Activated B cell treated with CpG ODN at 0.5 μM for 24 hours (primary cell): ENCODE measurements at places on chromosomes 16 and 17. TPM values are rescaled to one million over a fixed set of nuclear protein-coding genes. Genes with fewer than 3 reads are reported as not detected.

DNA sequence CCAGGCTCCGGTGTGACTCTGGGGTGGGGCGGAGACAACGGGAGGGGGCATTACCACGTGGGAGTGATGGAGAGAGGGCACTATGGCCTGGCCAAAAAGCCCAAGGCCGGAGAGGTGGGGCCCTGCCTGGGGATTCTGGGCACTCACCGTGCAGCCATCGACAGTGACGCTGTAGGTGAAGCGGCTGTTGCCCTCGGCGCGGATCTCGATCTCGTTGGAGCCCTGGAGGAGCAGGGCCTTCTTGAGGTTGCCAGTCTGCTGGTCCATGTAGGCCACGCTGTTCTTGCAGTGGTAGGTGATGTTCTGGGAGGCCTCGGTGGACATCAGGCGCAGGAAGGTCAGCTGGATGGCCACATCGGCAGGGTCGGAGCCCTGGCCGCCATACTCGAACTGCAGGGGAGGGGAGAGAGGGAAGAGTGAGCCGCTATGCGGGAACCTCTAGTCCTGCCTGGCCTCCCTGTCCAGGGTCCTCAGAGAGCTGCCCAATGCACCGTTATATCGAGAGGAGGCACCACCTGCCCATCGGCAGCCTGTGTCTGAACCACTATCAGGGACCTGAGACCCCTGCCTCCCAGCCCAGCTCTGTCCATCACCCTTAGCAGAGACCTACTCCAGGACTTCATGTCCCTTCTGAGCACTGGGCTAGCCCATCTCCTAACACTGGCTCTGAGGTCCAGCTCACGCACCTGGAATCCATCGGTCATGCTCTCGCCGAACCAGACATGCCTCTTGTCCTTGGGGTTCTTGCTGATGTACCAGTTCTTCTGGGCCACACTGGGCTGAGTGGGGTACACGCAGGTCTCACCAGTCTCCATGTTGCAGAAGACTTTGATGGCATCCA lies 15.6 kb downstream of the COL1A1 start:
- DNase-seq: no peak

DNA sequence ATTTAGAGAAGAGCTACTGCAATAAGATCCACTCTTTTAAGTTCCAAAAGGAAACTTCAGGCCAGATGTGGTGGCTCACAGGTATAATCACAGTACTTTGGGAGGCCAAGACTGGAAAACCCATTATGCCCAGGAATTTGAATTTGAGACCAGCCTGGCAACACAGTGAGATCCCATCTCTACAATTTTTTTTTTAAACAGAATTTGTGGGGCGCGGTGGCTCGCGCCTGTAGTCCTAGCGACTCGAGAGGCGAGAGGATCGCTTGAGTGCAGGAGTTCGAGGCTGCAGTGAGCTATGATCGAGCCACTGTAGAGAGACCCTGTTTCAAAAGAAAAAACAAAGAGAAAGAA lies 793 bp downstream of the COG7 start:
- DNase-seq: no peak

GRCh38 chr16:56606476-56607108 lies 1.8 kb upstream of the MT2A start:
- no peak for DNase-seq

GRCh38 chr16:11629071-11630030 lies 38.9 kb upstream of the SNN start:
- no peak for DNase-seq

- no peak for DNase-seq
These were observed 63.3 kb downstream of the TUBD1 start for GRCh38 chr17:59829217-59830006.

- no peak for DNase-seq
These were observed 54.8 kb downstream of the VAC14 start for GRCh38 chr16:70746040-70746707.

DNA sequence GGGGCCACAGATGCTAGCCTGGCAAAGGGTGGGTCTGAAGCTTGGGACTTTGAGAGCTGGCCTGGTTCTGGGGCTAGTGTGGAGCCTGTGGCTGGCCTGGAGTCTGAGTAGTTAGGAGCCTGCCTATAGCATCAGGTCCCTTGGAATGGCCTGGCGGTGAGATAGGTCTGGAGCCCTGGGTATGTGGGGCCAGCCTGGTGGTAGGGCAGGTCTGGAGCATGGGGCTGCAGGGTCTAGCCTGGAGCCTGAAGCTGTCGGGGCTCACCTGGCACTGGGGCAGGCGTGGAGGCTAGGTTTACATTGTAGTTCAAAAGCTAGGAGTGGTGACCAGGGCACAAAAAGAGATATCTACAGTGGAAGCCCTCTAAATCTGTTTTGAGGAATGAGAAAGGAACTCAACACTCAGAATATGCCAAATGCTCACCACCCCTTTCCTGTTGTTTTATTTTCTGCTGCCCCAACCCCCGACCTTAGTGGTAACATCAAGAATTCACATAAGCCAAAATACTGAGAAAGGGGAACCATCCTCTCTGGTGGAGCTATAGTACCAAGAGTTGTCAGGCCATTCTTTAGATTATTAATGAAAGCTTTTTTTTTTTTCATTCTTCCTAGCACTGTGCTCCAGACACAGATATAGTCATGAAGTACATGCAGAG lies 100.3 kb downstream of the TANC2 start:
- DNase-seq: no peak

- DNase-seq: no peak
These were observed 68.6 kb downstream of the CCT6B start for GRCh38 chr17:34892461-34893249.

- no peak for DNase-seq
These were observed 24.3 kb upstream of the PHF12 start for GRCh38 chr17:28975646-28976045.

GRCh38 chr16:22311520-22311919 lies 14.3 kb downstream of the POLR3E start:
- no peak for DNase-seq

- DNase-seq: no peak
These were observed 32.6 kb downstream of the TEKT3 start for GRCh38 chr17:15308758-15309157.

DNA sequence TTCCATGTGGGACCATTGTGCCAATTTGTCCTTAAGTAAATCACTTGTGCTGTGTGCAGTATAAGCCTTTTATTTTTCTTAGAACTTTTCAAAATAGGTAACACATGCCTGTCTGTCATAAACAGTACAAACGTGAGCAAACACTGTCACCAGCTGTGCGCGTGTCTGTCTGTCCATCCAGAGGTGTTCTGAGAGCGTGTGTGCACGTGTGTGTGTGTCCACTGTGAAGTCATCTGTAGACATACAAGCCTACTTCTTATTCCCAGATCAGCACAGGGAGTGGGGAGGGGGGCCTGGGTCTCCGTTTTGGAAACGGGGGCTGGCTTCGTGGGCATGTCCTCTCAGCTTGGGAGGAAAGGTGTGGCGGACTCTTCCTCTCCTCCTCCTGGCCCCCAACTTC lies 9.4 kb downstream of the TMEM235 start:
- DNase-seq: no peak

DNA sequence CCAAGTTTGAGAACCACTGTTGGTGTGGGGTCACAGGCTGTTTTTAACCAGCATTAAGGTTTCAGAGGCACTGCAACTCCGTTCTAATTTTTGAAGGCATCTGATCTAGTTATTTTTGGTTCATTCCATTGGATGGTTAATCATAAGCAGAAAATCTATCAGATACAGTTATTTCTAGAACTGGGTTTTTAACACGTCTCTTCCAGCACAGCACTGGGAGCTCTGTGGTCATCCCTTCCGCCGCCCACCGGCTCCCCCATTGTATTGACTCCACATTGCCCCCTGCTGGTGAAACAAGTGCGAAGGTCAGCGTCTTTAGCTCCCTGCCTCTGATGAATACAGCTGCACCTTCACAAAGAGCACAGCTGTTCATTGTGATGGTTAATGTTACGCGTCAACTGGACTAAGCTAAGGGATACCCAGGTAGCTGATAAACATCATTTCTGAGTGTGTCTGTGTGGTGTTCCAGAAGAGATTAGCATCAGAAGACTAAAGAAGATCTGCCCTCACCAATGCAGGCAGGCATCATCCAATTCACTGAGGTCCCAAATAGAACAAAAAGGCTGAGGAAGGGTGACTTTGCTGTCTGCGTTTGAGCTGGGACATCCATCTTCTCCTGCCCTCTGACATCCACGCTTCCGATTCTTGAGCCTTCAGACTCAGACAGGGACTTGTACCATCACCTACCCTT lies 8.5 kb downstream of the CCL18 start:
- DNase-seq: no peak

- no peak for DNase-seq
These were observed 7.4 kb downstream of the PRKCA start for GRCh38 chr17:66309793-66310192.

GRCh38 chr17:63517825-63518534 lies 5.2 kb upstream of the KCNH6 start:
- no peak for DNase-seq

GRCh38 chr17:77327566-77328464 lies 187.0 kb downstream of the SEC14L1 start:
- no peak for DNase-seq

- DNase-seq: peak; percentile 87
These were observed 11.5 kb upstream of the PITPNA start for GRCh38 chr17:1573932-1574696.

DNA sequence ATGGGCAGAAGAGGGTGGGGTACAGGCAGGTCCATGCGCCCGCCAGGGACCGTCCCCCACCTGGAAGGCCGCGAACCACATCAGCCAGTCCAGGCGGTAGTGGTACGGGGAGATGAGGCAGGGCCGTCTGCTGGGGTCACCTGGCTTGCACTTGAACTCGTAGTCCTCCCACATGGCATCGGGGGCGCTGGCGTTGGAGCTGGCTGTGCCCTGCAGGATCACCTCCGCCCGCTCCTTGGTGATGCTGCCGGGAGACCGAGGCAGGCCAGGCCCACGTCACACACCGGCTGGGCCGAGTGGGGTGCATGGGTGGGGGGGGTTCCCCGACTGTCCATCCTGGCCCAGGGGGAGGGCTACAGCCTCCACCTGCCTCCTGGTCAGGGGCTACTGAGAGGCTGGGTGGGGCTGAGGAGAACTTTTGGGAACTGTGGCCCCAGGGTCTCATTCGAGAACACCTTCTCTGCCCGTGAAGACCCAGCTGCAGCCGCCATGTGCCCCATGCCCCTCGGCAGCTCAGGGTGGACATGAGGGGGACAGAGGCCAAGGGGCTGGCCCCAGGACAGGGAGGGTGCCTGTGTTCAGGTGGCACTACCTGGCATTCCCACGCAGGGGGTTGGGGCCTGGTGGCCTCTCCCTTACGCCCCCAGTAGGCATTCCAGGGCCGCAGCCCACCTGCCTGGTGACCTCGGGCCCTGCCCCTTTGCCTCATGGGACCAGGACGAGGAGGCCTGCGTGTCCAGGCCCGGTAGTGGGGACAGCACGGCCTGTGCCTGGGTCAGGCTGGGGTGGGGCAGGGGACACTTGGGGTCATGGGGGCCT lies 69.5 kb upstream of the GNG13 start:
- no peak for DNase-seq

Gene KRT33A
- total RNA-seq: not detected in 2 replicates

Gene BRIP1
- total RNA-seq: 2.0 and 2.5 TPM in 2 replicates

Gene KRT24
- not detected in 2 replicates for total RNA-seq

Gene PABPN1L
- 0.44 and 0.67 TPM in 2 replicates for total RNA-seq

Gene MYADML2
- not detected in 2 replicates for total RNA-seq

Gene TNFRSF13B
- 316 and 342 TPM in 2 replicates for total RNA-seq

Gene IRX5
- 0.07 TPM in 1 of 2 replicates, not detected in the other for total RNA-seq

Gene BEAN1
- total RNA-seq: not detected in 2 replicates

Gene TERB1
- total RNA-seq: 0.27 TPM in 1 of 2 replicates, not detected in the other

Gene SIAH1
- 26.9 and 31.5 TPM in 2 replicates for total RNA-seq

Gene TAT
- not detected in 2 replicates for total RNA-seq

Gene KRTAP4-9
- total RNA-seq: not detected in 2 replicates

Gene SLC16A3
- total RNA-seq: 24.6 and 26.5 TPM in 2 replicates
